ENCODE measurements at places on chromosomes 1 and 21.

GRCh38 chr1:118115567-118116295 lies 69.3 kb downstream of the SPAG17 start:
- no peak for DNase-seq

DNA sequence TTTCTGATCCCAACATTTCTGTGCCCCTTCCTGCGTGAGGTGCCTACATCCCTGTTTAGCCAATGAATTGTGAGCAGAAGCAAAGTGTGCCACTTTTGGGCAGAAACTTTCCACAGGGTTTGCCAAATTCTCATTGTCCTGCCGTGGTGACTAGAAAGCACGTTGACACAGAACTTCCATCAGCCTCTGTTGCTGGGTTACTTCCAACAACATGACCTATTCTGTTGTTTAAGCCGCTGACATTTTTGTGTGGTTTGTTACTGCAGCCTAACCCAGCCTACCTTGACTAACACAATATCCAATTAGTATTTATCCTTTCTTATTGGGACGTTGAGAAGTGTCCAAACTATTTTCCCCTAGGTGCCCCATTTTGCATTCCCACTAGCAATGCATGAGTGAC lies 136.8 kb downstream of the URB2 start:
- DNase-seq = no peak

- no peak for DNase-seq
Observed at GRCh38 chr1:53137729-53138128, 4.7 kb downstream of the SLC1A7 start.

GRCh38 chr1:151175863-151176262 lies at the start of gene TMOD4:
TSS of gene TMOD4 (minus strand) at chr1:151175981. CDS start at chr1:151174875, 1,106 bp downstream.
- peak; percentile 58 for DNase-seq

DNA sequence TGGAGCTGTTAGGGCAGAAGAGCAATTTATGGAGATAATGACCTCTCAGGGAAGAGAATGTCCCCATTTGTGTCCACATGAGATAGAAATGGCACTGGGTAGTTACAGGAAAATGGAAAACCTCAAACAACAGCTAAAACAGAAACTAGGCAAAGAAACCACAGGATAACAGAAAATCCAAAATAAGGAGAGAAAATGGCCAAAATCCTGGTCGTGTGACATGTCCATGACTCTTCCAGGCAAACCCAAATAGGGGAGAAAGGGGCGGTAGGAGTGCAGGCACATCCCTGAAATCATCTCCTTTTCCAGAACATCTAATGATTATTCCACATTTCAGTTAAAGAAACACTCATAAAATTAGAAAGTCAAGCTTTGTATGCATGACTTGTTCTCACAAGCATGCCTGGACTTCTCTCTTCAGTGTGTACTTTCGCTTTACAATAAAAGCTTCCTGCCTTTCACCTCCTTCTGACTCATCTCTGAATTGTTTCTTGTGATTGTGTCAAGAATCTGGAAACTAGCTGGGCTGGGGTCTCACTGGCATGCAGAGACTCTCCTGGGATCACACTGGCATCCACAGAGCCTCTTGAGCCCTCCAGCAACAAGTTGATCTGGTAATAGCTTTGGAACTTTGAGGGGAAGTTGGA lies 171.4 kb upstream of the ZP4 start:
- no peak for DNase-seq

DNA sequence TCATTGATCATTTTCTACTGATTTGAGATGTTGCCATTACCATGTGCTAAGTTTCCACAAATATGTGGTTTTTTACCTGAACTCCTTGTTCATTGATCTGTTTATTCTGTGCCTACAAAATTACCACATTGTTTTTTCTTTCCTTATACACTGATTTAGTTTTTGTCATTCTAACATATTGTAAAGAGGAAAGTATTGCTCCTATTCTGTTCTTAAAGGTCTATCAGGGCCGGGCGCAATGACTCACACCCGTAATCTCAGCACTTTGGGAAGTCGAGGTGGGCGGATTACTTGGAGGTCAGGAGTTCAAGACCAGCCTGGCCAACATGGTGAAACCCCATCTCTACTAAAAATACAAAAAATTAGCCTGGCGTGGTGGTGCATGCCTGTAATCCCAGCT lies 75.1 kb downstream of the CAMTA1 start:
- DNase-seq = peak; percentile 73

- DNase-seq = no peak
Observed at GRCh38 chr1:113784104-113784779, 25.0 kb upstream of the PHTF1 start.

DNA sequence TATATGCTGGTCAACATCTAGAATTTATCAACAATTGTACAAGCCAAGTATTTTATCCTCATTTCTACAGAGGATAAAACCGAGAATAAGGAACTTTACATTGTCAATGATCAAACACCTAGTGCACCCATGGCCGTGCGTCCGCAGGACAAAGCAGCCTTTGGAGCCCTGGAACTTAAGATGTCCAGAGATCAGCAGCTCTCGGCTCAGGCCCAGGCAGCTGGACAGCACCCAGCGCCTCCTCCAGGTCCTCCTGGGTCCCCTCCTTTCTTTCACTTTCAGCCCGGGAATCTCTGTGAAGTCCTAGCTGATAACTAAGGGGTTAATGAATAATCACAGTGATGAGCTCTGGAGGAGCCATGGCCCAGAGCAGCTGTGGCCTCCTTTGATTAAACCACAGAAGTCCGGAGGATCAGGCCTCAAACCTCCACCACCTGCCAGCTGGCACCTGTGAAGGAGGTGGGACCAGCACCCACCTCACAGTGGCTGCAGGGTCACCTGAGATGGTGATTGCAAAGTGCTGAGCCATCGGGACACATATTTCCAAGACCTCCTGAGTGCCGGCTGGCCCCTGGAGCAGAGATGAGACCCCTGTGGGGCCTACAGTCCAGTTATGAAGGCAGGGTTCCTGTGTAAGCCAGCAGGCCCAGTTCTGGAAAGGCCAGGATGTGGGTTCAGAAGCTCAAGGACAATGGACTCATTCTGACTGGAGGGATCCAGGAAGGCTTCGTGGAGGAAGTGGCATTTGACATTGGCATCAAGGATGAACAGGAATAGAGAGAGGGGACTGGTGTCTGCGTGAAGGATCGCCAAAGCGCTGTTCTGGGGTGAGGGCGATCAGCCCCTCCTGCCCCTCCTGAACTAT lies 11.6 kb upstream of the SAMD11 start:
- no peak for DNase-seq

DNA sequence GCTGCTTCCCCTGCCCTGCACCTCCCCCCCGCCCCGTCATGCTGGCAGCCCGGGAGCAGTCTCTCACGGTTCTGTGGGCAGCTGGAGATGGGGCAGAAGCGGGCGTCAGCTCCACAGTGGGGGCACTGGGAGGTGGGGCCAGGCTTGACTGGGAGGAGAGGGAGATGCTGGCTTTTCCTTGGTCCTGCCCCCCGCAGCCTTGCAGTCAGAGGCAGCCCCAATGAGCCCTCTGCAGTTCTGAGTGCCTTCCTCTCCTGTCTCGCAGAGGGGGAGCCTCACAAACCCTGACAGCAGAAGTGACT lies 21.7 kb downstream of the ARHGEF10L start:
- no peak for DNase-seq

DNA sequence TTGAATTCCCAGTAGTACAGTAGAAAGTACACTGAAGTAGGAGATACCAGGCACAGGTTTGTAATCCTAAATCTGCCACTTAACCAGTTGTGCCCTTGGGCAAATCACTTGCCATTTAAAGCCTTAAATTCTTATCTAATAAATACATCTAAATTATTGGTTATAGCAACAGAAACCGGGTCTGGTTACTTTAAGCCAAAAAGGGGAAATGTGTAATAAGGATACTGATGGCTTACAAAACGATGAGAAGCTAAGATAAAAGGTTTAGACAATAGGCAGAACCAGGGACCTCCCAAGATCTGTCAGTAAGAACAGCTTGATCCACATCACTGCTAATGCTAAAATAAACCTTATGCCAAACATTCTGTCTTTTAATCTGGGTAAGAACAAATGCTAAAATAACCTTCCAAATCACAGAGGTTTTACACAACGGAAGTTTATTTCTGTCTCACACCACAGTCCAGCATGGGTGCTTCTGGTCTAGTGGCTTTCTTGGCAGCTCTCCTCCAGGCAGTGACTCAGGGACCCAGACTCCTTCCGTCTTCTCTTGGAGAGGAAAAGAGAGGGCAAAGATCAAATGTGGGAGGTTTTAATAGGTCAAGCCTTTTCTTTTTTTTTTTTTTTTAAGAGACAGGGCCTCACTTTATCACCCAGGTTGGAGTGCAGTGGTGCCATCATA lies 16.5 kb upstream of the ZMYM1 start:
- peak; percentile 90 for DNase-seq

DNA sequence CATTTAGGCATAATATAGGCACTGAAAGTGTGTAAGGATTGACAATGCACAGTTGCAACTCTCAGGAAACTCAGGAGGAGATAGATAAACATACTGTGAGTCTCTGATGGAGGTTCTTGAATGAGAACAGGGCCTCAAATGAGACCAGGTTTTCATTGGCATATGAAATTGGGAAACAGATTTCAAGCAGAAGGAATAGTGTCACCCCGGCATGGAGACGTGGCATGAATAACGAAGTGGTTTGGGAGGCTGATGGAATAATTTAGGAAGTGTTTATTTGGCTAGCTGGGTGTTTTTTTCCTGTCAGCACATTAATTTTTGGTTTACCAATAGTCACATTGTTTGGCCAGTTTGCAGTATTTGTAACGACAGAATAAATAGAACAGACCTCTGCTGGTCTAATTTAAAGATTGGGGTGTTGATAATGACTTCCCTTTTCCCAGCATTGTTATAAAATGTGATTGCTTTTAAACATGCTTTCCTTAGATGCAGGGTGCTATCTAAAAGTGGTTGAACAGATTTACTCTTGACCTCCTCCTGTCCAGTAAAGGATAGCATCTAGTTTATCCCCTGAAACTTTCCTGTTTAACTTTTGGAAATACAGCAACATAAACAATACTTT lies 132.0 kb downstream of the C1orf21 start:
- no peak for DNase-seq

DNA sequence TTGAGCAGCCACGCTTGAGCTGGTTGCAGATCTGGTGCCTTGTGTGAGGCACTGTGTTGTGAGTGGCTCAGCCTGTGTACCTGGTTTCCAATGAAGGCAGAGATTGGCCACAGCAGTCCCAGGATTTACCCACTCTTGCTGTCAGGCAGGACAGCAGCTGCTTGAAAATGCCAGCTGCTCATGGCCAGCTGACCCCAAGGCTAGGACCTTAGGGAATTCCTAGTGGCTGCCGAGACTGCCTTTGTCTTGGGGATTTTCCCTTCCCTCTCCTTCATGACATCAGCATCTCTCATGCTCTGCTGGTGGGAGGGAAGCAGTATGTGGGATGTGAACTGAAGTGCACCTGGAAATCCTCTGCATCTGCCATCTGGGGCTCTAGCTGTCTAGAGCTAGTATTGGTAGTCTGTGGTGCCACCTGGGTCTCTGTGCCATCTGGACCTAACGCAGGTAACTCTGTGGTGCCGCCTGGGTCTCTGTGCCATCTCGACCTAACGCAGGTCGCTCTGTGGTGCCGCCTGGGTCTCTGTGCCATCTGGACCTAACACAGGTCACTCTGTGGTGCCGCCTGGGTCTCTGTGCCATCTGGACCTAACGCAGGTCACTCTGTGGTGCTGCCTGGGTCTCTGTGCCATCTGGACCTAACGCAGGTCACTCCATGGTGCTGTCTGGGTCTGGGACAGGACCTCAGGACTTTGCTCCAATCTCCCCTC lies 3.8 kb upstream of the LRRC47 start:
- DNase-seq = no peak

- DNase-seq = no peak
Observed at GRCh38 chr1:43274804-43275180, 5.0 kb downstream of the TMEM125 start.

GRCh38 chr1:8158995-8159394 lies 132.9 kb upstream of the ERRFI1 start:
- DNase-seq = no peak

DNA sequence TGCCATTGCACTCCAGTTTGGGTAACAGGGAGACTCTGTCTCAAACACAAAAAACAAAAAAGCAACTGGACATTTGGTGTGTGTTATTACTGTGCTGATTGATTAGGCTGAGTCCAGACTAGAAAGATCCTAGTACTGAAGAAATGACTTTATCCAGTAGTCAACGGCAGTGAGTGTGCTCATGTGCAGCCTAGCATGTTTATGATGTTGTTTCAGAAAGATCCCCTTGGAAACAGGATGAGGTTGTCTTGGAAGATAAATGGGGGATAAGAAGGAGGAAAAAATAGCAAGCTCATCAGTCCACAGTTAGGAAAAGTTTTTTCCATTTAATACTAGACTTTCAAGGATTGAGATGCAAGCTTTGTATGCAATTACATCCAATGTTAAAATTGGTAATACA lies 14.3 kb downstream of the RUSC1 start:
- no peak for DNase-seq

DNA sequence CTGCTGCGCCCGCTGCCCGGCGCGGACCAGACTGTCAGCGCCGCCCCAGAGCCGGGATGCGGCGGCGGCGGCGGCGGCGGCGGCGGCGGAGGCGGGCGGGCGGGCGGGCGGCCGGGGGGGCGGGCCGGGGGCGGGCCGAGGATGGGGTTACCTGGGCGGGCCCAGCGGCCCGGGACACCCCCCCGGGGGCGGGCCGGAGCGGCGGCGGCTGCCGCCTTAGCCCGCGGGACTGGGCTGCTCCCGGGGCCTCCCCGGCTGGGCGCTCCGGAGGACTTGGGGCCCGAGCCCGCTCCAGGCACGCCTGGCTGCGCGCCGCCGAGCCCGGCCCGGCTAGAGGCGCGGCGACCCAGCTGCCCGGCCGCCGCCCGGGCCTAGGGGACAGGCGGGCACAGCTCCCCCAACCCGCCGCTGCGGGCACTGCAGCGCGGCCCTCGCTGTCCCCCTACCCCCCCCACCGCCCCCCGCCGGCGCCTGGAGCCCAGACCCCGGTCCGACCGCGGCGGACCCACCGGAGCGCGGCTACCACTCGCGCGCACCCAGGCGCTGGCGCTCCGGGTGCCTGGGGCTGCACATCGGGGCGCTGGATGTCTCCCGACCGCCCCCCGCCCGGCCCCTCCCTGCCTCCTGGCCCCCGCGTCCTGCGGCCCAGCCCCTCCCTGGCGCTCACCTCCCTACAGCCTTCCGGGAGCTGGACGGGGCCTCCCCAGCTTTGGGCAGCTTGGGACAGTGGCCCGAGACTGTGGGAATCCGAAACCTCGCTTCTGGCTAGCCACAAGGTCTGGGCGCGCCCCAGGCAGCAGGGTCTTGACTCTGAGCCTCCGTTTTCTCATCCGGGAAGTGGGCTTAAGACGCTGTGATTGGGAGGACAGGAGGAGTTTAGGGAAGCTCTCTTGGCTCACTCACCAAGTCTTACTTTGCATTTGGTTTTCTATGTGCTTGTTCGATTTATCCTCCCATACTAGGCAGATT lies at the start of gene WNT4:
Gene WNT4, minus strand, starts transcription at position 33 of the 969 bp plus-strand sequence. CDS start 175 bp downstream, outside the sequence.
- DNase-seq = peak; percentile 47

- DNase-seq = no peak
Observed at GRCh38 chr1:70061231-70061630, 144.1 kb downstream of the LRRC40 start.

DNA sequence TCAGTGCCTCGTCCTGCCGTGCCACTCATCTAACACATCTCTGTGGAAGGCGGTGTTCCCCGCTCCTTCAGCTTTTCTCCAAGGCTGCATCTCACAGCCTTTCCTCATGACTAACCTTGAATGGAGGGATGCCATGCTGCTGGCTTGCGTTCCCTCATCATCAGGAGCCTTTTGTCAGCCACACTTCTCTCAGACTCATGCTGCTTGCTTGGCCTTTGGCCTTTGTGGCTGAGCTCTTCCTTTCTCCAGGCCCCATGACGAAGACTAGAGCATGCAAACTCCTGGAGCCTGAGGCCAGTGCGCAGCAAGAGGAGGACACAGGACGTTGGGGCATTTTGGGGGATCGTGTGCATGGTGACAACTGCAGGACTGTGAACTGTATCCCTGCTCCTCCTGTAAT lies 70.8 kb downstream of the SYT2 start:
- no peak for DNase-seq

Measured in dermis blood vessel endothelial cell (primary cell).